GM19239 (cell line): ENCODE measurements at places on chromosomes 6 and 20.

DNA sequence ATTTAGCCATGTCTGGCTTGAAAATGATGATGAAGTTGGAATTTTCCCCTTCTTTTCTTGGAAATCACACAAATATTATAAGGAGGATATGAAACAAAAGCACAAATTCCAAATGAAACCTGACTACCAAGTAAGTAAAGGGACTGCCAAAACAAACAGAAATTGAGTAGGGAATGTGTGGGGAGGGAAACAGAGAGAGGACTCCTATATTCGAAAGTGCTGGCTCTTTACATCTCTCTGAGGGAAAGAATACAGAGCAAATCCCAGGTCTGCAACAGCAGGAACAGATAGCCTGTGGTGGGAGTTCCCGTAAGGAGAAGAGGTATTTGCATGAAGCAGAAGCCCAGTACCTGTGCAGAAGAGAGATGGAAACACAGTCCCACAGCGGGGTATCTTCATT is 583.7 kb downstream of the EPM2A start:
- DNase-seq: no peak

DNA sequence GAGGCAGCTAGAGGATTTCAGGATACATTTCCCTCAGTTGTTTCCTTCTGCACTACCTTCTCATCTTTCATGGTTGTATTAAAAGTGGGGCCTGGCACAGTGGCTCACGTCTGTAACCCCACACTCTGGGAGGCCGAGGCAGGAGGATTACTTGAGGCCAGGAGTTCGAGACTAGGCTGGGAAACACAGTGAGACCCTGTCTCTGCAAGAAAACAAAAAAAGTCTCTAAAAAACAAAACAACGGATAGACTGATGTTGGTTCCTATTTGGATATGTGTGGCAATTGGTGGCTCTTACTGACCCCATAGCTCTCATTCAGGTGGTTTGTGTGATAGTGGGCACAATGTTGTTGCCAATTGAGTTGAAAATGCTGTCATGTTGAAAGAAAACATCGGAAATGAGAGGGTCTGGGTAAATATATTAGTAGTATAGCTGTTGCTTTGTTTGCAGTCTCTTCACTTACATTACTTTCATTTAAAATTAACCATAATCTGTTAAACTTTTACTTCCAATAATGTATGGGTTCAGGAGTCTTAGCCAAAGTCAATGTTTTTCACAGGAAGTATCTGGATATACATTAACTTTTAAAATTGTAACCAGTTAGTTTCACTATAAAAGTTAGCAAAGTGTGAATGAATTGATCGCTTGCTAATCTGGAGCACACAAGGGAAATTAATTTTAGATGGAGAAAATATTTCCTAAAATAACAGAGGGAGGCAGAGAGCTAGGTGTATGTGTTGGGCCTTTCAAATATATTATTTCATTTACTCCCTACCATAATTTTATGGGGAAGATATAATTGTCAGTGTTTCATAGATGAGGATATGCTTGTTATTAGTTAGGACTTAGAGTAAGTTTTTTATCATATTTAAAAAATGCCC is 31.1 kb downstream of the UTRN start:
- no peak for DNase-seq

- DNase-seq: no peak
These were observed 113.0 kb upstream of the CEP162 start for GRCh38 chr6:84340422-84340821.

GRCh38 chr6:19478992-19479391 is 358.2 kb upstream of the ID4 start:
- DNase-seq: no peak

- no peak for DNase-seq
These were observed 41.4 kb downstream of the MOXD1 start for GRCh38 chr6:132359886-132360285.

GRCh38 chr20:10864076-10864672 is 190.4 kb upstream of the JAG1 start:
- DNase-seq: no peak

- DNase-seq: no peak
These were observed 171.3 kb downstream of the ANKRD60 start for GRCh38 chr20:58056921-58057686.

- peak; percentile 73 for DNase-seq
These were observed 5.4 kb downstream of the SYS1 start for GRCh38 chr20:45368221-45368980.

GRCh38 chr20:48957533-48957932 is 36.0 kb downstream of the ARFGEF2 start:
- no peak for DNase-seq

DNA sequence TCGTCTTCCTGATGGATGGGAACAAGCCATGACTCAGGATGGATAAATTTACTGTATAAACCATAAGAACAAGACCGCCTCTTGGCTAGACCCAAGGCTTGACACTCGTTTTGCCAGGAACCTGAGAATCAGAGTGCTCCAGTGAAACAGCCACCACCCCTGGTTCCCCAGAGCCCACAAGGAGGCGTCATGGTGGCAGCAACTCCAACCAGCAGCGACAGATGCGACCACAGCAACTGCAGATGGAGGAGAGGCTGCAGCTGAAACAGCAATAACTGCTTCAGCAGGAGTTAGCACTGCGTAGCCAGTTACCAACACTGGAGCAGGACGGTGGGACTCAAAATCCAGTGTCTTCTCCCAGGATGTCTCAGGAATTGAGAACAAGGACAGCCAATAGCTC is 100.9 kb upstream of the SAMD5 start:
- DNase-seq: no peak

GRCh38 chr20:8218861-8219260 is 86.8 kb downstream of the PLCB1 start:
- DNase-seq: no peak

GRCh38 chr20:54451171-54451570 is 24.2 kb upstream of the DOK5 start:
- DNase-seq: no peak

DNA sequence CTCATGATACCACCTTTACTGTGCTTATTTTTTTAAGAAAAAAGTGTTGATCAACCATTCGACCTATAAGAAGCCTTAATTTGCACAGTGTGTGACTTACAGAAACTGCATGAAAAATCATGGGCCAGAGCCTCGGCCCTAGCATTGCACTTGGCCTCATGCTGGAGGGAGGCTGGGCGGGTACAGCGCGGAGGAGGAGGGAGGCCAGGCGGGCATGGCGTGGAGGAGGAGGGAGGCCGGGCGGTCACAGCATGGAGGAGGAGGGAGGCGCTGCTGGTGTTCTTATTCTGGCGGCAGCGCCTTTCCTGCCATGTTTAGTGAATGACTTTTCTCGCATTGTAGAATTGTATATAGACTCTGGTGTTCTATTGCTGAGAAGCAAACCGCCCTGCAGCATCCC is 15.6 kb upstream of the SLC22A1 start:
- DNase-seq: no peak

DNA sequence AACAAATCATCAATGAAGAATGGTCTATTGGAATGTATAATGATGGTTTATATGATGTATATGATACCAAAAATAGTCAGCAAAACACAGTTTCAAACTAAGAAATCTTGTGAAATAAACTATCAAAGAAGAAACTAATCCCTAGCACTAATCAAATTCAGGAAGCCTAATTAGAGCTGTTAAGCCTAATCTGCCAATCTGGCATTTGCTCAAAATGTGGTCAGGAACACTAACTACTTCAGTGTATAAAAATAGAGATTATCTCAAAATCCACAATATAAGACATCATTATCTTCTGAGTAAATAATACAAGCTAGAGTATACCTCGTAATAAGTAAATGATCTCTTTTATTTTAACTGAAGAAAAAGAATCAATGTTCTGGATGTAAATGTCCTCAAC is 12.8 kb upstream of the AKAP7 start:
- DNase-seq: no peak

DNA sequence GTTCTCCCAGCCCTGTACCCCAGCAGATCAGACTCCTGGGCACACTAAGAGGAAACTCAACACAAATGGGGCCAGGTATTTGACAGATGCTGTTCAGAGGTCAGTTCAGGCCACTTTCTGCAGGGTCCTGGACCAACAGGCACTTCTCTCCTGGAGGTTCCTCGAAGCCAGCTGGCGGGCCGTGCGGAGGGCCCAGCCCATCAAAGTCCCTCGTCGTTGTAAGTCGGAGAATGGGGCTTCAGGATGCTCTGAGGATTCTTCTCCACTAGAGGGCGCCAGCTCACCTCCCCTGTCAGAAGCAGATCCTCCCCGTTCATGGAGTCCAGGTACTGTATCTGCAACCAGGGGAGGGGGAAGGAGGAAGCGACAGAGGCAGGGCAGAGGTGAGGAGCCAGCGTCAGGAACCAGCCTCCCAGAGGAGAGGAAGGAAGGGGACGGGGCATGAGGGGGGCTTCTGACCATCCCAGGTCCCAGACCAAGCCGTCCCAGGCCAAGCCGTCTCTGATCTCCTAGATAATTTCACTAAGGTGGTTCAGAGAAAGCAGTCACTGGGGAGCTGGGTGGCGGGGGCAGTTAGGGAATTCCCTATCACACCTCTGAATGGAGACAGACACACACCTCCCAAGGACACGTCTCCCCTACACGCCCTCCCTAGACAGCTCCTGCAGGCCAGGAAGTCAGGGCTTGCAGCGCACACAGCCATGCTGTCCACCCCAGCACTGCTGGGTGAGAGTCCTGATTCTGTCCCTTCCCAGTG is 11.7 kb upstream of the FAM83C start:
- peak; percentile 80 for DNase-seq
